ENCODE measurements at places on chromosomes 6 and 20.

- DNase-seq = no peak
Measured at GRCh38 chr6:4567141-4567540, 209.1 kb upstream of the CDYL start.

- DNase-seq = no peak
Measured at GRCh38 chr20:23122321-23122720, 36.2 kb upstream of the CD93 start.

DNA sequence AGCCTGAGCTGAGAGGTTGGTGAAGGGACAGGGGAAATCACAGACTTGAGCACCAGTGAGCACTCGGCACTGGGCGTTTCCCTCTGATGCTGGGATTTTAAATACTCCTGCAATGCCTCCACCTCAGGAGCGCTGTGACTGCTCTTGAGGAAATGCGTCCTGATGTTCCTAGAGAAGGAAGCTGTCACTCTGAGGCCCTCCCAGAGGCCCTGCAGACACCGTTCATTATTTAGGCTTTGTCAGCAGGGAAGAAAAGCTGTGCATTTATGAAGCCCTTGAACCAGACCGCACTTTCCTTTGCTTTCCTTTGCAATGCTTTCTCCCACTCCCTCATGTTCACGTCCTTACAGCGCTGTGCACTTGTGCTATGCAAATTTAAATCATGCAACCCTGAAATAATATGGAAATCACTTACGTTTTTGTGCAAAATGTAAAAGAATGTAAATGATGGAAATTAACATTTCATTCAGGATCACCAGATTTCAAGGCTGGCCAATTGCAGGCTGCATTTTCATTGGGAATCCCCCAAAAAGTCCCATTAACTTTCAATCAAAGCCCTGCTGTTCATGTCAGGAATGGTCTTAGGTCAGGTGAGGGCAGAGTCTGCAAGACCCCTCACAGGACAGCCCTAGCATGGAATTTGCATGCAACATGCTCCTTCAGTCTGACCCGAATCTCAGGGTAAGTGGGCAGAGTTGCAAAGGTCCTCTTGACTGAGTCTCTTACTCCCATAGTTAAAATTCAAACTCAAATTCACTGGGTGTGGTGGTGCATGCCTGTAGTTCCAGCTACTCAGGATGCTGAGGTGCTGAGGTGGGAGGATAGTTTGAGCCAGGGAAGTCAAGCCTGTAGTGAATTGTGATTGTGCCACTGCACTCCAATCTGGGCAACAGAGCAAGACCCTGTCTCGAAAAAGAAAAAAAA, 45.8 kb upstream of the SYNDIG1 start:
- DNase-seq = no peak

DNA sequence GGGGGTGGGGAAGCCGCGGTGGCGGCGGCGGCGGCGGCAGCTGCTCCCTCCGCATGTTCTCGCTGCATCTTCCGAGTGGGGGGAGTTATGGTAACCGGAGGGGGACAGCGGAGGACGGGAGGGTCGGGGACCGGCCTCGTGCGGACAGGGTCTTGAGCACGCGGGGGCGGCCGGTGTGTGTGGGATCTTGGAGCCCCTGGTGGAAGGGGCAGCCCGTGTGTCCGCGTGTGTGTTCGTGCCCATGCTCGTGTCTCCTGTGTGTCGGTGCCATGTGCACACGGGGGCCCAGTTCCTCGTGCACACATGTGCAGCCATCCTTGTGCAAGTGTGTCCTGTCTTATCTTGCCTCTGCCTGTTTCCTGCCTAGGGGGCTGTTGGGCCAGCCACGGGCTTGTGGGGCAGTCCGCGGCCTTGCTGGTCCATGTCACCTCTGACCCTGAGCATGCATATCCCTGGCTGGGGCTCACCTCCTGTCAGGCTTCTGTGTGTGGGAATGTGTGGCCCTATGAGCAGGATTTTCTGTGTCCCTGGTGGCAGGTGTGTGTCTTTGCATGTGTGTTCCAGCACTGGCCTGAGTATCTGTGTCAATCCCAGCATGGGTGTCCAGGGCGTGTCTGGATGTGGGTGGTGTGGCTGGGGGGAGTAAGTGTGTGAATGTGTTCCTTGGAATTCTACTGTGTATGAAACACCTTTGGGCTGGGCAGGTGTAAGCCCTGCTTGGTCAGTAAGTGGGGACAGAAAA, 8.5 kb downstream of the SYNGAP1 start:
- no peak for DNase-seq

Data from DMS153 (cell line).